Stomach (tissue), 19 donors: ENCODE measurements at places on chromosomes 6 and 20. TPM values are rescaled to one million over a fixed set of nuclear protein-coding genes. Genes with fewer than 3 reads are reported as not detected.

The PDYN gene
- not detected for total RNA-seq

The CLDN20 gene
- not detected for total RNA-seq

The CCN6 gene
- not detected for total RNA-seq

The AGPAT4 gene
- total RNA-seq: 5.7 TPM

The HLA-C gene
- 237 TPM for total RNA-seq

DNA sequence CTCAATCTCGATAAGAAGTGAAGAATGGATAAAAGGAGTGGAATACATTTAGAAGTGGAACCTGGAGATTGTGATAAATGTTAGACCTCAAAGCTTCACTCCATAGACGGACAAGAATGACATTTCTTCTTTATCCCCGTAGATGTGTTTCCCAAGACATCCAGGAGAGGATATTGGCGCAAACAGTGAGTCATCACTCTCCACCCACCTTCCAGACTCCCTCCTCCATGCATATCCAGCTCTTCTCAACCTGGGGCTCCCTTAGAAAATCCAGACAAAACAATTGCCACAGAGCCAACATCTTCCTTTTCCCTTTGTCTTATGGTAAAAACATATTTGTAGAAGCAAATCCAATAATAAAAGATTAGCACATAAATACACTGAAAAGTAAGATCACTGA lies 586.1 kb downstream of the PTPRT start:
- no peak for DNase-seq

GRCh38 chr6:88916615-88917208 lies 46.7 kb downstream of the RNGTT start:
- DNase-seq: peak; percentile 20

DNA sequence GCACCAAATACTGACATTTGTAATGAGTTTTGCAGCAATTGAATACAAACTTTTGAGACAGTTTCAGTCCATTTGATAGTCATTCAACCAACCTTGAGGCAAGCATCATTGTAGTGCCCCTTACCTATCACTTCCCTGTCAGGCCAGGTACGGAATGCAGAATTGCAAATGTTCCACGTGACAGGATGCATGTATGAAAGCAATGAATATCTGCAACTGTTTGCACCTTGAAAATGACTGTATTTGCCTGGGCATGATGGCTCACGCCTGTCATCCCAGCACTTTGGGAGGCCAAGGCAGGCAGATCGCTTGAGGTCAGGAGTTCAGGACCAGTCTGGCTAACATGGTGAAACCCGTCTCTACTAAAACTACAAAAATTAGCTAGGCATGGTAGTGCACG lies 146.0 kb upstream of the SCGN start:
- no peak for DNase-seq

DNA sequence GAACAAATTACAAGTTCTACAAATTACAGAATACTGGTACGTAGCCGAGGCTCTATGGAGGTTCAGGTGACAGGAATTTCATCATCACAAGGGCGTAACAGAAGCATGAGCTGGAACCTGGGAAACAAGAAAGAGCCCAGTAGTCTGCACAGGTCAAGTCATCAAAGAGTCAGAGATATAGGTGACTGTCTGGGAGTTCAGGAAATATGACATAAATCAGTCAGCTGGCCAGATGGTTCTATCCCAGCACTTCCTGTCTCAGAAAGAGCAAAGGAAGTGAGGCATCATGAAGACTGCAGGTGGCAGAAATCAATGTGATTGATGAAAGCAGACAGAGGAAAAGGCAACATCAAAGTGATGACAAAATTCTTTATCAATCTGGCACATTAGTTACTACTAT lies 23.3 kb downstream of the MYCT1 start:
- DNase-seq: no peak

- no peak for DNase-seq
These were observed 5.4 kb upstream of the WFDC9 start for GRCh38 chr20:45636513-45636912.

DNA sequence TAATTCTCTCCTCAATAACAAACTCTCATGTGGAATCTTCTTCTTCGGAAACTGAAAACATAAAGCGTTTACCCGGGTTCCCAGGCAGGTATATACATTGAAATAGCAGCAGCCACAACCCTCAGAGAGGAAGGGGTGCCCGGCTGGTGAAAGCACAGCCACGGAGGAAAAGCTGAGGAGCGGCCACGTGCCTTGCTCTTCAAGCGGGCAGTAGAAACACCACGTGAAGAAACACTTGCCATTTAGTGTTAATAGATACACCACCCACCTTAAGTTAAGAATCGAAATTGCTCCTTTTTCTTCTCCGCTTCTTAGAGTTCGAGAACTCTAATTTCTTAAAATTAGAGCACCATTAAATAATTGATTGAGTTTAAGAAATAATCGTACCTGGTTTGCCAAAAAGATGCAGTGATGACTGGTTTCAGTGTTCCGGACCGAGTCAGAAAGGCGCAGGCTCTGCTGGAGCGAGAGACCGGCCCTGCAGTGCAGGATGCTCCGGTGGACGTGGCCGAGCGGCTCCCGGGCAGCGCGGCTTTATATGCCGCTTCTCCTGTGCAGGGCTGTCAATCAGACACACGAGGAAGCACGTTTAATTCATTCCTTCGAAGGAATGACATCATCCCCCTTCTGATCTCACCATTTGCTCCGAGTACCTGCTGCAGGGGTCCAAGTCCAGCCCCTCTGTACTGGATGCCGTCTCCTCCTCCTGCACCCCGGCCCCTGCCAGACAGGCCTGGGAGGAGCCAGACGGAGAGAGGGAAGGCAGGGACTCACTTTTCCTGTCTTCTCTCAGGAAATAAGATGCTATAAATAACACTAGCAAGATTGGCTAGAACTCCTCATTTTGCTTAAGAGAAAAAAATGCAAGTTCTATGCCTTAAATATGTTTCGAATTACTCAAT lies at the start of gene THBS2:
Gene THBS2, minus strand, starts transcription at position 510 of the 902 bp plus-strand sequence. CDS start 3,062 bp downstream, outside the sequence.
- DNase-seq: peak; percentile 90

- DNase-seq: peak; percentile 39
These were observed 7.1 kb upstream of the AP5S1 start for GRCh38 chr20:3812975-3813847.

DNA sequence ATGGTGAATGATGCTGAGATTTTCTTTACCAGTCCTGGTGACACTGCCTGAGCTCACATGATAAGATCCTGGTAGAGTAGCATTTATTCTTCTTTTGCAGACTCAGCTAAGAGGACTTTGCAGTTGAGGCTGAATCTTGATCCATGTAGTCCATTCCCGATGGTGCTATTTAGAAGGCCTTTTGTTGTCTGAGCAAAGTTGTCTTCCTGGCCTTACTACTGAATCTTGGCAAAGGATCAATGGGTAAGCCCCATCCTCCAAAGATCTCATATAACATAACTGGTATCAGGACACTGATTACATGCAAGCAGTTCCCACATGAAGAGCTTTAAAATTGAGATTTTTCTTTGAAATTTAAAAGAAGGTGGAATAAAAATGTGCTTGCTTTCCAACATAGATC lies 291.6 kb downstream of the SOX4 start:
- DNase-seq: no peak

DNA sequence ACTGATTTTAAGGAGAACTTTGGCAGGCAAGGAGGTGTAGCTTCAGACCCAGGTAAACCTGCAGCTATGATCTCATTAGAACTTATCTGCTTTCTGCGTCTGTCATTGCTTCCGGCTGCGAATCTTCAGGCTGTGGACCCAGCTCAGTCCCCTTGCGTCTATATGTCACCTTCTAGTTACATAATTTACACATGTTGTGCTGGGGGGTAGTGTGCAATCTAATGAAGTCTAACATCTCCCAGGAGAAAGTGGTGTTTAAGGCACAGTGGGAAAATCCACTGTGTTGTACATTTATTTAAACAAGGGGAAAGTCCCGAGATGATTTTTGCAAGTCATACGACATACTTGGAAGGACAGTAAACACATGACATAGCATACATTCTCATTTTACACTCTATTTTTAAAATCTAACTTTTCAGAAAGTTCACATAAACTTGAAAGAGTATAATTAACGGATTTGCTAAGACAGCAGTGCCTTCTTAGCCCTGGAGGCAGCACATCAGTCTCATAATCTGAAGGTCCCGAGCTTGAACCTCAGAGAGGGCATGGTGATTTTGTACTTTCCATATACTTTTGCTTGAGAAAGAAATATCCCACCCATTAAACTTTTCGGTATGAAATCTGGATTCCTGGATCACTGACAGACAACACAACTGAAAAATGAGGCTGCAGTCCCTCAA lies 35.2 kb downstream of the GPX6 start:
- no peak for DNase-seq

- no peak for DNase-seq
These were observed 36.0 kb upstream of the SCRT2 start for GRCh38 chr20:711576-711975.

DNA sequence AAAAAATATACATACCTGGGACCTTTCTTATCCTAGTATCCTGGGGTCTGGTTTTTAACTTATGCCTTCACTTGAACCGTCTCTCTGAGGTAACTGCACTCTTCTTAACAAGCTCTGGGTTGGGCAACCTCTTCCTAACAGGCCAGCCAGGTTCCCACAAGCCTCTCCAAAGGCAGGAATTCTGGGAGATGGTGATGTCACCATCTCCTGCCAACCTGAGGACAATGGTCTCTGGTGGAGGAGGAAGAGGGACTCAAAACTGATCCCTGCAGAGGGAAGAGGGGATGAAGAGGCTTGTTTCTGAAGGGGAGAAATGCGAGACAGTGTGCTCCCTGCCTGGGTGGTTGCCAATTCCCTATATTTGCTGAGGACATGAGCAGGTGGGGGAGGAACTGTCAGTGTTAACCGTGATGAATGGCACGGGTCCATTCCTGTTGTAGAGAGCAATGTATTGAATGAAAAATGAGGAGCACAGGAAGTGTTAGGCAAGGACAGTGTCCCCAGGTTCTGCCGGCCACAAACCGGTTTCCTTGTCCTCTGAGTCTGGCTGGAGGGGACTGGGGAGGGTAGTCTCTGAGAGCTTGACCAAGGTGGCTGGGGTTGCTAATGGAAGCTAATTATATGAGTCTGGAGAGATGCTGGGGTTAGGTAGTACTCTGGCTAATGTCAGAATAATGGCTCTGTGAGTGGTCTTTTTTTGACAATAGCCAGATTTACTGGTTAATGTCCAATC lies 95.5 kb downstream of the KCNB1 start:
- peak; percentile 45 for DNase-seq

DNA sequence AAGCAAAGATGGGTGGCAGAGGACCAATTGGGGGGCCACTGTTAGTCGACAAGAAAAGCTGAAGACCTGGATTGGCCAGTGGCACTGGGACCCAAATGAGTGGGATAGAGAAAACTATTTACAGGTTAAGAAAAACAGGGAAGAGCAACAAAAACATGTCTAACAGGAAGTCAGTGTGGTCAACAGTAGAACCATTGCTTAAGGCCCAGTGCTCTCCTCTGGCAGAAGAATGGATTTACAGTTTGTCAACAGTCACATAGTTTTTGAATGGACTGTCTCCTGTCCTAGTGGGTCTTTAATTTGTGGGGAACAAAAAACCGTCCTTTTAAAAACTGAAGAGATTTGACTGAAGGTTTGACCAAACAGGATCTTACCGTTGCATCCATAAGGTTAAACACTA lies 12.1 kb upstream of the WTAP start:
- no peak for DNase-seq

- DNase-seq: no peak
These were observed 31.8 kb upstream of the PBOV1 start for GRCh38 chr6:138250053-138250452.

- DNase-seq: no peak
These were observed 356.7 kb upstream of the JARID2 start for GRCh38 chr6:14889188-14889587.
